ENCODE measurements at places on chromosomes 3 and 15. TPM values are rescaled to one million over a fixed set of nuclear protein-coding genes. Genes with fewer than 3 reads are reported as not detected.

DNA sequence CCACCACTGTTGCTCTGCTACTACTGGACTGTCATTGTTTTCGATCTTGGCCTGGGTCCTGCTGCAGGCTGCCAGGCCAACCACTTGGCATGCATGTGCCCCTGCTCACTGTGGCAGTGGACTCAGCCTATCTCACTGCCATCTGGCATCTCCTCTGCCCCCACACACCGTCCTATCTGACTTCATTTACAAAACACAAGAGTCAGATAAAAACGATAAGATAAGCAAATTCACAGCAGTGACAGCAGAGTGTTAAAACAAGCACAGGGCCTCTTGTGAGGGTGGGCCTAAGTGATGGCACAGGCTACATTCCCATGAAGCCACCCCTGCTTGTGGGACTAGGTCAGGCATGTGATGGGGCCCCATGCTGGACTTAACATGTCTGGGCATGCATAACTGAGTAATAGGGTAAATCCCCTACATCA lies 68.1 kb downstream of the CRYGS start:
- DNase-seq: peak; percentile 48

Gene CIAO2A
- polyA plus RNA-seq: 29.1 TPM

DNA sequence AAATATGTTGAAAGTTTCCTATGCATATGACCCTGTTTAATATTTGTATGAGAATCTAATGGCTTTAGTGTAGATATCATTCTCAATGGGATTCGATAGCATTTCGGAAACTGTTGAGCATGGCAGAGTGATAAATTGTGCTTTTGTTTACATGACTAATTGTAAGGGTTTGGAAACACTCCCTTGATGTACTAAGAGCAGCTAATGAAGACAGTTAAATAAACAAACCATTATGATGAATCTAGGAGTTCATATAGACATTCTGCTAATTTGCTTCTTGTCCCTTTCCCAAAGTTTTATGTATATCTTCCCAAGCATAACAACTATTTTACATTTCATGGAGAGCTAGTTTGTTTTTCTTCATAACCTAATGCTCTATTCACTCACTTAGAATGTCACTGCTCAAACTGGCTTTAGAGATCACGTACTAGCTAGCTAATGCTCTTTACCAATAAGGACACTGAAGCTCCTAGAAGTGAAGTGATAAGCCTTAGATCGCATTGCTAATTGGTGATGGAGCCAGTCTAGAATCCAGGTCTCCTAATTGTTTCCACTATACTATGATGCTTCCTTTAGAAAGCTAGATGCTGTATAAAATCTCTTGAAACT lies 140.8 kb downstream of the TP63 start:
- no peak for DNase-seq

GRCh38 chr15:37041042-37041441 lies 59.3 kb downstream of the MEIS2 start:
- DNase-seq: no peak

Gene SCG5
- polyA plus RNA-seq: 151 TPM

Gene EPHA6
- 0.12 TPM for polyA plus RNA-seq

DNA sequence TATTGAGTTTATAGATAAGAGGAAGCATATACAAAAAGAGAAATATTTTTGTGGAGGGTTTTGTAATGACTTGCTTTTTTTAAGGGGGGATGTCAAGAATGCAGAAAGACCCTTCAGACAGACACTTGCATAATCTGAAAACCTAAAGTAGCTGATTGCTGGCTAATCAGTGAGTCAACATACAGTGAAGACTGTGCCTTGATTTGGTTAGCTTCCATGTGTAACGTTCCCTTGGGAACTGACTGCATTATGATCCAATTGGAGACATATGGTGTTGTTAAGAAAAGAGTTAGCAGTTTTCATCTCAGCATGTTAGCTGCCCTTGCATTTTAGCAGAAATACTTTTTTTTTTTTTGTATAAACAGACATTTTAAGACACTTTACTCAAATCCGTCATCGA lies 483.2 kb downstream of the RBMS3 start:
- peak; percentile 50 for DNase-seq

DNA sequence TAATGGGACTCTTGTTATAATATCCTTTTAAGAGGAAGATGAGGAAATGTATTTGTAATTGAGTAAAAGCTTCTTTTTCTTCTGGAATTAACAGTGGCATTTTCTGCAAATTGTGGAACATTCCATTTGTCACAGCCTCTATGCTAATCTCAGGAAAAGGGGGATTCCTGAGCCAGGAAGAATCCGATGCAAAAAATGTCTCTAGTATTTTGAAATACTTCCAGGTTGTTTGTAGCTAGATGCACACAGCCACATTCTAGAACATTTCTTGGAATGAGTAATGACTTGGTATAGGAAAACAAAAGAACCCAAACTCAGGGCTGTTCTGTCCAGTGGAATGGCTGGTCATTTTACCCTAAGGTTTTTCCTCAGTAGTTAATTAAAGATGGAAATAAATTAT lies 98.5 kb upstream of the SLC2A2 start:
- peak; percentile 36 for DNase-seq

- DNase-seq: no peak
Observed at GRCh38 chr15:51908316-51908715, 63.3 kb downstream of the LEO1 start.

- no peak for DNase-seq
Observed at GRCh38 chr15:50916400-50916799, 7.9 kb downstream of the AP4E1 start.

- no peak for DNase-seq
Observed at GRCh38 chr3:127264292-127264691, 23.6 kb downstream of the PRR20G start.

GRCh38 chr15:28018291-28019044 lies 80.6 kb downstream of the OCA2 start:
- DNase-seq: no peak

Gene SNRPA1
- polyA plus RNA-seq: 46.6 TPM

DNA sequence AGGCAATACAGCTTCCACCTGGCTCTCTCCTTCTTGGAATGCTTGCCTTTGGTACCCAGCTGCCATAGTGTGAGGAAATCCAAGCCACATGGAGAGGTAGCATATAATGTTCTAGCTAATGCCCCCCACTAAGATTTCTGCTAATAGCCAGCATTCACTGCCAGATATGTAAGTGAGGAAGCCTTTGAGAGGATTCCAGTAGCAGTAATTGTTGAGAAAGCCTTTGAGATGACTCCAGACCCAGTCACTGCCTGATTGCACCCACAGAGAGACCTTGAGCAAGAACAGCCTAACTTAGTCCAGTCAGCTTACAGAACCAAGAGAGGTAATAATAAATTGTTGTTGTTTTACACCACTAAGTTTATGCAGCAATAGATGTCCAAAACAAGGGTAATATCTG lies 63.1 kb downstream of the STRIT1 start:
- no peak for DNase-seq

GRCh38 chr3:32557640-32558352 lies 12.9 kb downstream of the DYNC1LI1 start:
- DNase-seq: no peak

DNA sequence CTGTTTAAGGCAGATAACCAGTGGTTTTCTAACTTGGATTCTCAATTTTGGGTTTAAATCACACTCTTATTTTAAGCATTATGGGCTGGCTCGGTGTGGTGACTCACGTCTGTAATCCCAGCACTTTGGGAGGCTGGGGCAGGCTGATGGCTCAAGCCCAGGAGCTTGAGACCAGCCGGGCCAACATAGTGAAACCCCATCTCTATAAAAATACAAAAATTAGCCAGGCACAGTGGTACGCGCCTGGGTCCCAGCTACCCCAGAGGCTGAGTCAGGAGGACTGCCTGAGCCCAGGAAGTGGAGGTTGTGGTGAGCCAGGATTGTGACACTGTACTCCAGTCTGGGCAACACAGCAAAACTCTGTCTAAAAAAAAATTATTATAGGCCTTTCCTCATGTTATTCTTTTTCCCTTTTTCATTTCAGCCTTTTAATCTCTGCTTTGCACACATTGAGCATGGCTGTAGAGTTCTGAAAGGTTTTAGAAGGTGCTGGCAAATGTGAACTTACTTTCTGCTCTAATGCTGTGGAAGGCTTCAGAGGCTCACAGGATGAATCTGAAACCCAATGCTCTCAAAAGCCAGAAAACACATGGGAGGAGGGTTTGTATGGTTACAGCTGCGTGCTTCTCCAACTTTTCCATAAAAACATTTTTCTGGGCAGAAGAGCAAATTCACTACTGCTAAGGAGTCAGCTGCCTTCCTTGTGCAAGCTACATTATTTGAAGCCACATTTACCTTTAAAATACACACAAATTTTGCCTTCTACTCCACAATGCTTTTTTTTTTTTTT lies 32.5 kb downstream of the CHAC1 start:
- no peak for DNase-seq

GRCh38 chr3:172100482-172100881 lies 61.1 kb downstream of the FNDC3B start:
- no peak for DNase-seq

DNA sequence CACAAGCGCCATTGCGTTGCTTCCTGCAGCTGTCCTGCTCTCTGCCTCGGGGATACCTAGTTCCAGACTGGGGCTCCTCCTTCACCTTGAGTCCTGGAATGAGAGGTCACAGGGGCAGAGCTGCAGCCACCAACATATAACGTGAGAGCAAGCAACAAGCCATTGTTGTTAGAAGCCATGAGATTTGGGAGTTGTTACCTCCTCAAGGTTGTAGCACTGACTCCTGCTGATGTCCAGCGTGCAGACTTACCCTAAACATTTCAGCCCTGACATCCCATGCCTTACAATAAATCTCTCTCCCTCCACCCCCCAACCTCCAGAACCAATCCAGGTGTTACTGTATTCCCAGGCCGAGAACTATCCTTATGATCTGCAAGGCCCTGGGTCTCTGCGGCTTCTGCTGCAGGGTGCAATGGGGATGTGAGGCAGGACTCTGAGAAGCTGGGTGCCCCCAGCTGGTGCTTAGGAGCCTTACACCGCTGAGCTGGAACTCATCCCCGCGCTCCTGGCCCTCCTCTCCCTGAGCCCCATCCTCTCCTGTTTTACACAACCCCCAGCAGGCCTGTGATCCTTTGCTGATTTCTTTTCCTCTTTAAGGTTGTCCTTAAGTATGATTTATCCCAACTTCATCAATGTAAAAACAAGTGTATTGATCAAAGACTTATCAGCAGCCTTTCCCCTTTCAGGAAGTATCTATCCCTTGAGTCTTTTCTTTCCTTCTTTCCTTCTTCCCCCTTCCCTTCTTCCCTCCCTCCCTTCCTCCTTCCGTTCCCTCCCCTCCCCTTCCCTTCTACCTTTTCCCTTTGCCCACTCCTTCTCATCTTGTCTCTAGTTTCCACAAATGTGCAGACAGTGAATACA lies 84.2 kb upstream of the ABHD2 start:
- DNase-seq: peak; percentile 46

- no peak for DNase-seq
Observed at GRCh38 chr15:48556159-48556897, 89.2 kb downstream of the FBN1 start.

- no peak for DNase-seq
Observed at GRCh38 chr3:147449669-147450068, 40.5 kb downstream of the ZIC1 start.

DNA sequence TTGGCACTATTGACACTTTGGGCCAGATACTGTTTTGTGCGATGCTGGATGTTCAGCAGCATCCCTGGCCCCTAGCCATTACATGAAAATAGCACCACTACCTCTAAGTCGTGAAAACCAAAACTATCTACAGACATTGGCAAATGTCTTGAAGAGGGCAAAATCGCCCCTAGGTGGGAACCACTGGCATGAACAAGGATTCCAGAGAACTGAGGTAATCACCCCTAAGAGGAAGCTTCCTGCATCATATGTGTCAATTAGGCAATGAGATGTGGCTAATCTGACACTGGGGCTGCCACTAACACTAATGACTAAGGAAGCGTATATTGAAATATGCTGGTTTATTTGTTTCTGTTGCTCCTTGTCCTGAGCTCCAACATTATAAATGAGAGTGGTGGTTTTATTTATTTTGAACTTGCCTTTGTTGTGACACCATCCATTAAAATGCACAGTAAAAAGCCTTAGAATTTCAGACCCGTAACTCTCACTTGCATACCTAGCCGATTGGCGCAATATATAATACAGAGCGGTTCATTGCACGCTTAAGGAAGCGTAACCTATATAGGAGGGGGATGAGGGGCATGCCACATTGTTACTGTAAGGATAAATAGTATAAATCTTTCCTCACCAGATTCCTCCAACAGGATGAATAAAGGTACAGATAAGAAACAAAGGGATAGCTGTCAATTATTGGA lies 299.8 kb upstream of the CNTN4 start:
- DNase-seq: no peak

DNA sequence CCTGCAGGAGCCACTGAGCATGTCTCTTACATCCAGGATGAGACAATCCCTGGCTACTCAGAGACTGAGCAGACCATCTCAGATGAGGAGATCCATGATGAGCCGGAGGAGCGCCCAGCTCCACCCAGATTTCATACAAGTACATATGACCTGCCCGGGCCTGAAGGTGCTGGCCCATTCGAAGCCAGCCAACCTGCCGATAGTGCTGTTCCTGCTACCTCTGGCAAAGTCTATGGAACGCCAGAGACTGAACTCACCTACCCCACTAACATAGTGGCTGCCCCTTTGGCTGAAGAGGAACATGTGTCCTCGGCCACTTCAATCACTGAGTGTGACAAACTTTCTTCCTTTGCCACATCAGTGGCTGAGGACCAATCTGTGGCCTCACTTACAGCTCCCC lies 6.2 kb downstream of the MAP1A start:
- DNase-seq: no peak

Gene MKRN2
- polyA plus RNA-seq: 13.4 TPM

- peak; percentile 50 for DNase-seq
Observed at GRCh38 chr3:150079029-150079739, 108.5 kb upstream of the PFN2 start.

- DNase-seq: no peak
Observed at GRCh38 chr3:98972155-98972554, 70.7 kb upstream of the DCBLD2 start.

- DNase-seq: no peak
Observed at GRCh38 chr3:164748626-164749025, 329.7 kb downstream of the SI start.

Gene MORC1
- not detected for polyA plus RNA-seq

GRCh38 chr3:5572168-5572567 lies 384.7 kb downstream of the EDEM1 start:
- no peak for DNase-seq

Gene IL5RA
- 8.1 TPM for polyA plus RNA-seq

DNA sequence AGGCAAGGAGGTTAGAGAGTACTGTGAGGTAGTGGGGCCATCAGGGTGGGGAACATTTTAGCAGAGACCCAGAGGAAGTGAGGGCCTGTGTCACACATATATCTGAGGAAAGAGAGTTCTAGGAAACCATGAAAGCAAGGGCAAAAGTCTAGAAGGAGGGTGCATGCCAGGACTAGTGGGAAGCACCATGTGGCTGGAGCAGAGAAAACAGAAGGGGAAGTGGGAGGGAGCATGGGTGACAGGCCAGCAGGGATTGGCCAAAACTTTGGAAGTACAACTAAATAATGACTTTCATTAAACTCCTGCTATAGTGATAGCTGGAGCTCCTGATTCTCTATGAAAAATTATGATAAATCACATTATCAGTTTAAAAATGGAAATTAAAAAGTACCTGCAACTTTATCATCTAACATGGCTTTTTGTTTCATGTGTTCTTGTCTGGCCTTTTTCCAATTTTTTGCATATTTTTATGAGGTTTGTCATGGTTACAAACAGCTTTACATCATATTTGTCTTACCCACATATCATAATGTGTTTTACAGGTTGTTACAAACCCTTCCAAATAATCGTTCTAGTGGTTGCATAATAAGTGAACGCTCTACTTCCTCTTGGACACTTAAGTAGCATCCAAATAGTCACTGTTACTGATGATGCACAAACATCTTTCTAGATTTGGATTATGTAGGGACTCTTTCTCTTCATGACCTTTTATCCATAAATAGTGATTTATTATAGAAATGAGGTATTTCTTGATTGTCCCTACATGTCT lies 168.3 kb downstream of the NEK10 start:
- no peak for DNase-seq

Data from brain (organoid and tissue), 16 donors.